ENCODE measurements at places on chromosomes 3 and 15.
A peak's percentile ranks its signal among the peaks of the same experiment; 100 is the strongest.

GRCh38 chr15:51697163-51697562 is 15.9 kb downstream of the SCG3 start:
- DNase-seq, result no peak

- no peak for DNase-seq
Measured at GRCh38 chr3:126723801-126724200, 19.8 kb downstream of the CHCHD6 start.

- DNase-seq, result no peak
Measured at GRCh38 chr3:49664300-49664699, 9.9 kb upstream of the APEH start.

DNA sequence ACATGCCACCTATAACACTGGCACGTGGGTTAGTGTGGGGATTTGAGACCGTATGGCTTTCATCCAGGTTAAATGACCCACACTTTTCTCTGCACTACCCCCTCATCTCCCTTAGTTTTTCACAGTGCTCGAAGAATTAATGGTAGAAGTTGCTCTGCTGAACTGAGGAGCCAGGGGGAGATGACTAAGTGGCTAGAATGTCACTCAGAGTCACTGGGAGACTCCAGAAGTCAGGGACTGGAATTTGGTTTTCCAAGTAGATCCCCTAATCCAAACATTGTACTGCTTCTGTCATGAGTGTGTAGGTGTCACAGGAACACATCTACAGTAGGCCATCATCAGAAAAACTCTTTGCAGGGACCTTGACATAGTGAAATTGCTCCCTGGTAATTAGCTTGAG is 181.0 kb upstream of the RASGRP1 start:
- DNase-seq, result no peak

DNA sequence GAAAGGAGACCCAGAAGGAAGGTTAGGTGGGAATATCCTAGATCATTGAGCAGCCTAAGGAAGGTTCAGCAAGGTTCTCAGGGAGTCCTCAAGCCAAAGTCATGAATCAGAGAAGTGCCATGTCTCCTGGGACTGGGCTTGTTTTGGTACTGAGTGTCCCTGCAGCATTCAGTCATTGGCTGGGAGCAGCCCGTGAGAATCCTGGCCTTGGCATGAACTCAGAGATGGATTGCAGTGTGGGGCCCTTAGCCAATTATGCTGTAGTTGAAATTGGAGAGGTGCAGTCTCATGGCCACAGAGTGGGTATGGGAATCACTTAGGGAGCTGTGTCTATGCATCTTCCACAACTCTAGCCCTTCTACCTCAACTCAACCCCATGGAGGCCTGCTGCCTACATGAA is 17.0 kb upstream of the PPM1L start:
- DNase-seq, result no peak

DNA sequence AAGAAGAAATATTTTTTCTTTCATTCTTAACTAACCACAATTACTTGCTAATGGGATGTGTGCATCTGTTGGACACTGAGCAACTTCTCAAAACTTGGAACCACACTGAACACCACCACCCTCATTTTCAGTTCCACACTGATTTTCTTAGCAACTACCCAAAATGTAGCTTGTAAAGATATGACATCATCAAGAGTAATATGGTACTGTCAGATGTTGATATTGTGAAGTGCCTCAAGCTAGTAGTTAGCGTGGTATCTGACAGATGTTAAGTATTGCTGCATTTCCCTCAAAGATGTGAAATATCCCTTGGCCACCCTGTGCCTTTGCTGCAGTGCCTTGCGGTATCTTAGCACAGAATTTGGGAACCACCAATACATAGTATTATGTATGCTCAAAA is 9.3 kb downstream of the RFTN1 start:
- no peak for DNase-seq

GRCh38 chr15:48577469-48577868 is 68.0 kb downstream of the FBN1 start:
- DNase-seq, result no peak

- DNase-seq, result no peak
Measured at GRCh38 chr15:61146931-61147230, 82.2 kb downstream of the RORA start.

DNA sequence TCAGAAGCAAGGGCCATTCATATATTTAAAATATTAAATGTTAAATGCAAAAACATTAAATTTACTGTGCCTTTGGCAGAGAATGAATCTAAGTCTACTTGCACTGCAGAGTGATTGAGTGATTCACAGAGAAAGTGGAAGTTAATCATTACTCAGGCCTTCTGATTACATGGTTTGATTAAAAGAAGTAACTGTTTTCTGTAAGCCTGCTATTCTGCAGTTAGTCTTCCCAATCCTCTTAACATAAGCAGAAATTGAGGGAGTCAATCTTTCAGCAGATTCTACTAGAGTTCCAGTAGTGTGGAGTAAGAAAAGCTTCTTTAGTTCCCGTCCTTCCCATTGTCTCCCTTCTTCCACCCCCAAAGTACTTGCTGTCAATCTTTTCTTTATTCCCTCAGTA is 1.5 kb downstream of the NLGN1 start:
- DNase-seq, result no peak

- no peak for DNase-seq
Measured at GRCh38 chr3:117537949-117538348, 828.4 kb downstream of the TUSC7 start.

DNA sequence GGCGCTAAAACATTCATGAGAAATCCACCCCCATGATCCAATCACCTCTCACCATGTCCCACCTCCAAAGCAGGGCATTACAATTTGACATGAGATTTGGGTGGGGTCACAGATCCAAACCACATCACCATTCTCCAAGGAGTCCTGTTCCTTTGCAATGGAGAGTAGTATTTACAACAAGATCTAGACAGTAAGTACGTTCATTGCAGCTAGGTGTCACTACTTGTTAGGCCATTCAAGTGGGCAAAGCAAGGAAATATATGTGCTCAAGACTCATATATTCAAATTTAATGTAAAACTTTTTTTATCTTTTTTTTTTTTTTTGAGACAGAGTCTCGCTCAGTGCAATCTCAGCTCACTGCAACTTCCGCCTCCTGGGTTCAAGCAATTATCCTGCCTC is 79.3 kb downstream of the AQP9 start:
- DNase-seq, result no peak

GRCh38 chr3:132344666-132345280 is 27.6 kb downstream of the ACP3 start:
- no peak for DNase-seq

GRCh38 chr3:12916159-12916558 is 74.8 kb upstream of the RPL32 start:
- DNase-seq, result peak; percentile 55

DNA sequence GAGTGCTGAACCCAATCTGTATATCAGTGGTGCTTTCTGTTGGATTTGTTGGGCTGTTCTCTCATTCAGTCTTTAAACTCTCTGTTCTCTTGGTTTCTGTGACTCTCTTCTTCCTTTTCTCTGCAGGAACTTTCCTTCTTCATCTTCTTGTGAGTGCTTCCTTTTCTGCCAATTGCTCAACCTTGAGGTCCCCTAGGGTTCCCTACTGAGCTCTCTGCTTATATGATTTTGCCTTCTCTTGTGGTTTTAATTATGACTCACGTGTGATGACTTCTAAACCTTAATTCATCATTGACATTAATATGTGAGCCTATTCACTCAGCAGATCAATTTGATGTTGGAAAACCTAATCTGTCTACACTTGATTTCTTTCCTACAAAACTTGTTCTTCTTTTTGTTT is 39.4 kb downstream of the MOBP start:
- DNase-seq, result no peak

- no peak for DNase-seq
Measured at GRCh38 chr15:65215496-65215895, 4.2 kb upstream of the CILP start.

GRCh38 chr3:115255197-115255585 is 108.1 kb upstream of the ZBTB20 start:
- DNase-seq, result no peak

DNA sequence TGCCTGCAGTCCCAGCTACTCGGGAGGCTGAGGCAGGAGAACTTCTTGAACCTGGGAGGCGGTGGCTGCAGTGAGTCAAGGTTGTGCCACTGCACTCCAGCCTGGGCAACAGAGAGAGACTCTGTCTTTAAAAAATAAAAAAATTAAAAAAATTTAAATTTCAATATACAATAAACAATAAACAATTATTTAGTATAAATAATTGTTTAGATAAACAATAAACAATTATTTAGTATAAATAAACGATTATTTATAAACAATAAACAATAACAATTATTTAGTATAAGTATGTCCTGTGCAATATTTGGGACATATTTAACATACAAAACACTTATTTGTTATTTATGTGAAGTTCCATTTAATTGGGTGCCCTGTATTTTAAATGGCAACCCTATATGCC is 119.6 kb downstream of the XXYLT1 start:
- DNase-seq, result no peak

DNA sequence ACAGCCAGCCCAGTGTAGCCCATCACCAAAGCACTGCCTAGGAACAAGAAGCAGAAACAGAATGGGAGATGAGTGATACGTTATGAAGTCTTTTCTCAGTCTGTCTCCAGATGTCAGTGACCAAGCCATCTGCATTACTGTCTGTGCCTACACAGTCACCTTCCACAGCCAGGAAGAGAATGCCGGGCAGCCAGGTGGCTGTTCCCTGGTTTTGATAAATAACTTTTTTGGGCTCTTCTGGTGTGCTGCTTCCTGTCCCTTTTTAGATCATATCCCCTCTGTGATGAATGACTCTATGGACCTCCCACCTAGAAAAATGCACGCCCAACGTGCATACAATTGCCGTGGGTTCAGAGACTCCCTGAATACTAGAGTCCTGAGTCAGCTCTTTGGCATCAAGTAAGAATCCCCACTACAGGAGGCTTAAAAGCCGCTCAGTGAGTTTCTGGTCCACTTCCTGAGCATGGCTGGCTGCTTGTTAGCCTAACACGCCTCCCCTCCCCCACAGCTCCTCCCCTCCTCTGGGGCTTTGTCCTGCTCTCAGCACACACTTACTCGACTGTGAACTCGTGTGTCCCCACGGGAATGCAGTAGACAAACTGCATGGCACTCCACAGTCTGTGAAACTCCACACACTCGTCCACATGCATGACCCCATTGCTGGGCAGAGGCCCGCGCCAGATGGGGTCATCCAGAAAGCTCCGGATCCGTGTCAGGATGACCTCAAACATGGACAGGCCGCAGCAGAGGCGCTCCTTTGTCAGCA is 34.7 kb downstream of the NIPA2 start:
- DNase-seq, result no peak

GRCh38 chr3:46098319-46098761 is 71.1 kb upstream of the XCR1 start:
- peak; percentile 58 for DNase-seq

DNA sequence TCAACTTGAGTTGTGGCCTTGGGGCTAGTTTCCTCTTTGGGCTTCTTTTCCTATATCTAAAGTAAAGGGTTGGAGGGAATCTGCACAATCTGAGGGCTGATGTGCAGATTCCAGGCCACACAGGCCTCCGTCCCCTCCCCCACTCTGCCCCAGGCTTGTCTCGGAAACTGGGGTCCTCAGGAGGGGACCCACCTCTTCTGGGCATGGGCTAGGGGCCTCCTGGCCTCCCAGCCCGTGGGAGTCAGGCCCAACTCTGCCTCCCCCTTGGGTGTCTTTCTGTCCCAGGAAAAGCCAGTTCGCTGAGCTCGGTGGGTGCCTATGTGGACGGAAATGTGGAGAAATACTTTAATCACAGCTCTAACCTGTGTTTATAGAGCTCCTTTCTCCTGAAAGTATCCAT is 4.8 kb downstream of the SMAD6 start:
- DNase-seq, result no peak

- DNase-seq, result no peak
Measured at GRCh38 chr15:52559575-52559974, 9.3 kb downstream of the ARPP19 start.

GRCh38 chr15:90402223-90402622 is 14.2 kb downstream of the IQGAP1 start:
- DNase-seq, result peak; percentile 27

DNA sequence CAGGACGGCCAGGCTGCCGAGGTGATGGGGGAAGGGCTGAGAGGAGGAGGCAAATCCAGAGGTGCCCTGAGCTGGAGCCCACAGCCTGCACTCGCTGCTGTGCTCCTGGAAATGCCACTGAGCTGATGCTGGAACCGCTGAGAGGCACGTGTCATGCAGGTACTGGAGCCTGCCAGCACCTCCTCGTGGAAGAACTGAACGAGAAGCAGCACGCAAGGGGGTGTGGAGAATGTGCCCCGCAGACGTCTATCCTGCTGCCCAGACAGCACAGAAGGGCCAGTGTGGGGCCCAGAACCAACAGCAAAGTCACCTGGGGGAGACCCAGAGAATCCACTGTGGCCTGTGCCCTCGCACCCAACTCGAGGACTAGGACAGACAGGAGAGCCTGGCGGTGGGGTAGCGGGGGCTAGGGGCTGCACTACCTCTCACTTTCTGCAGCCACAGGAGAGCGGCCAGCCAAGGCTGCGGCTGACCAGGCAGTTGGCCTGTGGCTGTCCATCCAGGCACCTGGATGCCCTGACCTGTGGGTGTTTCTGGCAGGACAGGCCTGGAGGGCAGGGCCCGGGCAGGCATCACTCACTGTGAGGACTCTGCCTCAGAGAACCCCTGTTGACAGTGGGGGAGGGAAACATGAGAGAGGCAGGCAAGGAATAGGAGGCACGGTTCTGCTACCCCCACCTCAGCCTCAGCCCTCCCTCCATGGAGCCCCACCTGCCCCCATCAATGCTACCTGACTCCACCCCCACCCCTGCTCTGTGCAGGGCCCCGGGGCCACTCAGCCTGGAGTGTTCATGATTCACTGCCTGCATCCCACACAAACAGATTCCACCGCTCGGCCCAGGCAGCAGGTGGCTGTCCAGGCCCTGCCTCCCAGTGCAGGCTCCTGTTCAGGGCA is 213.1 kb downstream of the TBC1D2B start:
- DNase-seq, result no peak

DNA sequence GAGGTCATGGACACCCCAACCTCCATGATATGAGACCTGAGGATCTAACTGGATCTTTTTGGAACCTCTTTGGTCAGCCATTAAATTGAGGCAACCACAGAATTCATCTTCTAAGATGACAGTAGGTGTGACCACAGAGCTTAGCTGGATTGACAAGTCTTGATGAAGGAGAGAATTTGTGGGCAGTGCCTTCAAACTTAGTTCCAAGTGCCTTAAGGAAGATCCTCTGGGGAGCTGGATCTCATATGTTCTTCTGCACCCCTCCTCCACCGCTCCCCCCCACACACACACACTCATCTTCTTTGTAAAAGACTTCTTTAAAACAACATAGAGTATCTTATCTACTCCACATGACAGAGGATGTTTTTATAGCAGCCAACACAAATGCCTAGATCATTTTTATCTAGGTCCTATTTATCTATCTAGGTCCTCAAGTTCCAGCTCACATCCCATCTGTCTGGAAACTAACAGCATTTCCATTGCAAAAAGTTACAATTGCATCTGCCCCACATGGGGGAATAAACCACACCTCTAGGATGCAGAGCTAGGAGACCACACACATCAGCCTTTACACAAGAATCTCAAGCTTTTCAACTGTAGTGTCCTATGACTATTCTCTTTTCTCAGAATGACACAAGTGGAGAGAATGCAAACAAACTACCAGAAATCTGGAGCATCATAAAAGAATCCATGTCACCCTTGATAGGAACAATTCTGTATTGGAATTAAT is 37.4 kb downstream of the WWTR1 start:
- DNase-seq, result no peak

All from CD4-positive, alpha-beta T cell treated with Interferon gamma for 1 hour (primary cell).